ENCODE measurements at places on chromosomes 16 and 17.

- no peak for DNase-seq
These were observed 385.7 kb upstream of the TNRC6C start for GRCh38 chr17:77572851-77573250.

DNA sequence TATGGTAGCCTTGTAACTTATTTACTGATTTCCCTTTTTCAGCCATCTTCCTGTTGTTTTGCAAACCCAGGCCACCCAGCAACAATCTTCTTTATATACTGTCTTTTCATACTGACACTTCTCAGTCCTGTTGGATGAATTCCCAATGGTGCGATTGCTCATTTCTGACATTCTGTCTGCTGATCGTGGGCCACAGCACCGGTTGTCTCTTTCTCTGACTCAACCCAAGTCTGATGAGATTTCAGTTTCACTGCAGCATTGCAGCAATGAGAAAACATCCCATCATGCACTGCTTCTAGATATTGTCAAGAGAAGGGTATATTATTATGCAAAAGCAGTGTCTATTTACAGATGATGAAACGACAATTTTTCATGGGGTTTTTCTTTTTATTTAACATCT, 349.2 kb upstream of the HSBP1 start:
- DNase-seq = peak; percentile 10

GRCh38 chr17:70184207-70184606, 14.9 kb downstream of the KCNJ2 start:
- no peak for DNase-seq

DNA sequence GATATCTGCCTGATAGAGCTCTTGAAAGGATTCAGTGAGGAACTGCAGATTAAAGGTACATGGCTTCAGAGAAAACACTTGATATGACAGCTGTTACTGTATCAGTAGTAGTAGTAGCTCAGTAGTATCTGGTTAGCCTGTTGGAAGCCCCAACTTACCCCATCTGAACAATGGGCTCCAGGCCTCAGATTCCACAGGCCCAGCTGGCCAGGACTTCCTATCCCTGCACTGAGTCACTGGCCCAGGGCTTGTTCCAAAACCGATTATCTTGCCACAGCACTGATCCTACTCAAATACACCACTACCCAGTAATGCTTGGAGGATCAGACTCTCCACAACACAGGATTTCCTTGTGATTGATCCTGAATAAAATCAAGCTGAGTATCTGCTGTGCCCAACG, 32.6 kb downstream of the DCUN1D3 start:
- DNase-seq = no peak

GRCh38 chr16:28986492-28986891, 1.6 kb downstream of the LAT start:
- DNase-seq = no peak

- no peak for DNase-seq
These were observed 42.9 kb upstream of the PMFBP1 start for GRCh38 chr16:72214821-72215220.

DNA sequence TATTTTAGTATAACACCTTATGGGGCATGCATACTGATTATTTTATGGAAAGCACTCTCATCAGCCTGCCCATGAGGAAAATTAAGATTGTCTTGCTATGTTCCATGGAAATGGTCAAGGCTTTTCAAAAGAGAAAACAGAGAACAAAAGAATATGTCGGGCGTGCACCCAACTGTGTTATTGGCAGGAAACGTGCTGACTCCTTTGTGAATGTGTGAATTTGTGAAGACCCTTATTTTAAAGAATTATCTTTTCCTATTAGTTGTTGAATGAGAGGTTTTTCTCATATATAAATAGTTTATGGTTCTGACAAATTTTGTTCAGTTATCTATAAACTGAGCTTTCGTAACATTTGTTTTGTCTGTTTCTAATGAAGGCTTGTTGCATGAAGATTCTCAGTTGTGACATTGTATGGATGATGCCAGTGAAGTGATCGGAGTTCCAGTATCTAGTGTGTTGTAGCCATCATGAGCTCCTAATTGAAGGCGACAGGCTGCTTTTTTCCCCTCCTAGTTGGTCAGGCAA, 180.0 kb downstream of the BCAS3 start:
- DNase-seq = no peak

- no peak for DNase-seq
These were observed 120.7 kb downstream of the STXBP4 start for GRCh38 chr17:55089256-55089655.

GRCh38 chr17:40926341-40926740, 11.1 kb downstream of the KRT23 start:
- DNase-seq = no peak

DNA sequence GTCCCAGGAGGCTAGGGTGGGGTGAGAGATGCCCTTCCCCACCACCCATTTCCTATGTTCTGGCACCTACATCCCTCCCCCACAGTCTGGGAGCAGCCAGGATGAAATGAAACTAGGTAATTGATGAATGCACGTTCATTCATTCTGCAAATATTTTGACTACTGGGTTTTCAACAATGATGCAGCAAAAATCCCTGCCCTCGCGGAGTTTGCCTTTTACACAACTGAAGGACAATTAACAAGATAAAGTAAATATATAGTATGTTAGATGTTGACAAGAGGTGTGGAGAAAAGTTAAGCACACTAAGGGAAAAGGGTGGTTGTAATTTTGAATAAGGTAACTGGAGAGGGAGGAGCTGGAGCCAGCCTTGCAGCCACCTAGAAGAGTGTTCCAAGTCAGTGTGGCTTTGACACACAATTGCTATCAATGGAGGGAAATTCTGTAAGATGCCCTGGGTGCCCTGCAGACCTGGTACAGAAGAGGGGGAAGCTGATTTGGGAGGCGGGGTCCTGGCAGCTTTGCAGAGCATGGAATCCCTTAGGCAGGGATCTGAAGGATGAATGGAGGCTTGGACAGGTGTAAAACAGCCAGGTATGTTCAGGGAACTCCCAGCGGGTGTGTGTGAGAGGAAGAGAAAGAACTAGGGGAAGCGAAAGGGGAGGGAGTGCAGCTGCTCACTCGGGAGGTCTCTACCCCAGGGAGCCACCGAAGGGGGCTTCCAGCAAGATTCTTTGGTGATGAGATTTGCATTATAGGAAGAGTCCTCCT, 2.5 kb downstream of the TMEM92 start:
- DNase-seq = no peak

GRCh38 chr17:17675925-17676534, 5.2 kb upstream of the RAI1 start:
- DNase-seq = no peak

- no peak for DNase-seq
These were observed 730.0 kb downstream of the CDH8 start for GRCh38 chr16:61306204-61306603.

- DNase-seq = peak; percentile 73
These were observed 19.4 kb downstream of the CEP295NL start for GRCh38 chr17:78883533-78884131.

GRCh38 chr16:81505011-81505661, 60.5 kb downstream of the CMIP start:
- DNase-seq = peak; percentile 92

GRCh38 chr17:39669897-39670735, 1.9 kb downstream of the PNMT start:
- no peak for DNase-seq

GRCh38 chr17:43780135-43780534, at the start of gene CFAP97D1:
CFAP97D1 (plus strand) TSS chr17:43780435; CDS start chr17:43780463, 28 bp downstream.
- no peak for DNase-seq

GRCh38 chr17:48954300-48954755, 9.7 kb upstream of the SNF8 start:
- peak; percentile 10 for DNase-seq

GRCh38 chr17:21007646-21008045, 35.2 kb downstream of the USP22 start:
- DNase-seq = no peak

DNA sequence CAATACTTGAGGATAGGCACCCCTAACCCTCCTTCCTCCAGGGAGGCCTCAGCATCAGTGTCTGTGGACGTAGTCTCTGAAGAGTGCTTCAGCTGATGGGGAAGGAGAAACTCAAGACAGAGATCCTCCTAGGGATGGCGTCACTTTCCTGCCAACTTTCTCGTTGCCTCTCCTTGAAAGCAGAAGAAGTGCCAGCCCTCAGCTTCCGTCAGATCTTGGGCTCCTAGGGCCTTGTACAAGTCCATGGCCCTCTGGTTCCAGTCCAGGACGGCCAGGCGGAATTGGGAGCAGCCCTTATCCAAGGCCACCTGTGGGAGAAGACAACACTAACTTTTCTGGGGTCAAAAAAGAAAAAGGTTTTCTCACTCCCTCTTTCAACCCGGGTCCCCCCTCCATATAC, 1.3 kb downstream of the SAT2 start:
- peak; percentile 41 for DNase-seq

DNA sequence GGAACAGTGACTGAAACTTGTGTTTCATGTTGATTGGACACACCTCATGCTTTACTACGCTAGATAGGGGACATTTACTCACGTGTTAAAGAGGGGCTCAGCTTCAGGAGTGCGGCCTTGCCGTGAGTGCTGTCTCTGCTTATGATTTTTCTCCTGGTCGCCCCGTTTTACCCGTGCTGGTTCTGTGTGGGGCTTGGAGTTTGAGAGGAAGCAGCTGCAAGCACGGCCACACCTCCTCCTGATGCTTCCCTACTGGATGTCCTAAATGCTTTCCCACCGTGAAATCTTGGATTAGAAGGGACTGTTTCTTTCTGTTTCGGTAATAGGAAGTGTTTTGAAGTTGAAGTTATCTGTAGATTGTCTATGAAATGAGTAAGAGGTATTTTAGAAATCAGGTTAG, 54.0 kb upstream of the ZNF750 start:
- peak; percentile 24 for DNase-seq

DNA sequence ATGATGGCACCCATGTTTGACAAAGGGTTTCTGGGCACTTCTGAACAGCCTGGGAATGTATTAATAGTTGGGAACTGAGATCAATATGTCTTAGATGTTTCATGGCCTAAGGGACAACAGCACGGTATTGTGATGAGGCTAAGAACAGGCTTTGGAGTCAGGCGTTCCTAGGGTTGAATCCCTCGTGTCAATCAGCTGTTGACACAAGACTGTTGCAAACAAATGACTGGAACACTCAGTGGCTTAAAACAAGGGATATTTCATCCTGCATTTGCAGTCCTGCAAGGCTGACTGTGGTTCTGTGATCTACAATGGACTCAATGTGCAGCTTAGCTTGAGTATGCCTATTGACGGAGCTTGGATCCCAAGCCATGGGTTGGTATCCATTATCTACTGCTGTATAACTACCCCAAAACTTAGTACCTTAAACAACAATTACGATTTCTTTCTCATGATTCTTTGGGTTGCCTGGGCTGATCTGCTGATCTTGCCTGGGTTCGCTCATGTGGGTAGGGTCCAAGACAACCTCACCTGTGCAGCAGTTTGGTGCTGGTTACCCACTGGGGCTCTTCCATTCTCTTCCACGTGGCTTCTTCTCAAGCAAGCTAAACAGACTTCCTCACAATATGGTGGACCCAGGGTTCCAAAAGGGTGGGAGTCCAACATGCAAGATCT, 472.4 kb downstream of the SLC39A11 start:
- no peak for DNase-seq

- DNase-seq = no peak
These were observed 48.9 kb downstream of the SNX29 start for GRCh38 chr16:12025472-12025871.

- DNase-seq = no peak
These were observed 497.7 kb upstream of the CDH11 start for GRCh38 chr16:65619606-65620005.

GRCh38 chr16:29675811-29676643, 3.0 kb upstream of the QPRT start:
- peak; percentile 73 for DNase-seq

- DNase-seq = no peak
These were observed 18.3 kb upstream of the DDX52 start for GRCh38 chr17:37661400-37662014.

GRCh38 chr16:61590577-61590976, 445.7 kb downstream of the CDH8 start:
- no peak for DNase-seq

DNA sequence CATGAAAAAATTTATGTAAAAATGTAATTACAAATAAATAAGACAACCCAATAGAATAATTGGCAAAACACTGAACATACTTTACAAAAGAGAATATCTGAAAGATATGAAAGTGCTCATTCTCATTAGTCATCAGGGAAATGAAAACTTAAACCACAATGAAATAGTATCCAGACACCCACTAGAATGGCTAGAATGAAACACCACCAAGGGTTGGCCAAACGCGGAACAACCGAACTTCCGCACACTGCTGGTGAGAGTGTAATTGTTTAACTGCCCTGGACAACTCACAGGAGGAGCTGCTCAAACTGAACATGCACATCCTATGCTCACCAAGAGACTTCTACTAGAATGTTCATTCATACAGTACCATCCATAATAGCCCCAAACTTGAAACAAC, 5.8 kb upstream of the ZDHHC7 start:
- DNase-seq = peak; percentile 89

GRCh38 chr16:3590736-3591435, 13.7 kb upstream of the NLRC3 start:
- peak; percentile 89 for DNase-seq

DNA sequence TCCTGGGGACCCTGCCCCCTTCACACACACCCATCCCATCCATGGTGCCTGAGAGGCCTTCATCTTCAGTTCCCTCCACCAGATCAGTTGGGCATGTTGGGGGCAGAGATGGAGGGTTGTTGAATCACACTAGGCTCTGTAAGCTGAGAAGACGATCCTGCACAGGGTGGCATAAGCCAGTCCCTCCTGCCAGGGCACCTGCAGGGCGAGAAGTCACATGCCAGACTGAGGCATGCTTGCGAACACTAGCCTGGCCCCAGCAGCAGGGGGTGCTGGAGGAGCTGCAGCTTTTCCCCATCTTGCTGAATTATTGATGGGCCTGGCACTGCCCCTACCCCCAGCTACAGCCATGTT, 6.1 kb upstream of the TBX2 start:
- DNase-seq = no peak

GRCh38 chr17:42521036-42521435, 15.0 kb upstream of the NAGLU start:
- no peak for DNase-seq

GRCh38 chr16:51939378-51939871, 607.5 kb downstream of the TOX3 start:
- no peak for DNase-seq

DNA sequence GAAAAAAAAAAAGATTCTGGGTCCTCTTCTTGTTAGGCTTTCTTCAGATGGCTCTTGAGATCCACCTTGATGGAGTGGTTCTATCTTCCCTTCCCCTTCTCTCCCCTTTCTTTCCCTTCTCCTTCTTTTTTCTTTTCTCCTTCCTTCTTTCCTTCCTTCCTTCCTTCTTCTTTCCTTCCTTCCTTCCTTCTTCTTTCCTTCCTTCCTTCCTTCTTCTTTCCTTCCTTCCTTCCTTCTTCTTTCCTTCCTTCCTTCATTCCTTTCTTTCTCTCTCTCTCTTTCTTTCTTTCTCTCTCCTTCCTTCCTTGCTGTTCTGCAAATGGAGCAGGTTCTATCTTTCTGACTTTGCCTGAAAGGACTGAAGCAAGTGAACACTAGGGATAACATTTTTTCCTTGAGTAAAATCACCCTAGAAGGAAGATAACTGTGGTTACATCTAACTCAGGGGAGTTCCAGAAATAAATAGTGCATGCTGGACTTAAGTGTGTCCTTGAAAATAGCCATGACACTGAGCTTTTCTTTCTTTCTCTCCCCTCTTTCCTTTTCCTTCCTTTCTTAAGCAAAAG, 68.8 kb upstream of the SEC14L1 start:
- no peak for DNase-seq
